ENCODE measurements at places on chromosomes 2 and 18. TPM values are rescaled to one million over a fixed set of nuclear protein-coding genes. Genes with fewer than 3 reads are reported as not detected.

- no peak for DNase-seq
These were observed 243.6 kb upstream of the EPAS1 start for GRCh38 chr2:46053564-46053963.

DNA sequence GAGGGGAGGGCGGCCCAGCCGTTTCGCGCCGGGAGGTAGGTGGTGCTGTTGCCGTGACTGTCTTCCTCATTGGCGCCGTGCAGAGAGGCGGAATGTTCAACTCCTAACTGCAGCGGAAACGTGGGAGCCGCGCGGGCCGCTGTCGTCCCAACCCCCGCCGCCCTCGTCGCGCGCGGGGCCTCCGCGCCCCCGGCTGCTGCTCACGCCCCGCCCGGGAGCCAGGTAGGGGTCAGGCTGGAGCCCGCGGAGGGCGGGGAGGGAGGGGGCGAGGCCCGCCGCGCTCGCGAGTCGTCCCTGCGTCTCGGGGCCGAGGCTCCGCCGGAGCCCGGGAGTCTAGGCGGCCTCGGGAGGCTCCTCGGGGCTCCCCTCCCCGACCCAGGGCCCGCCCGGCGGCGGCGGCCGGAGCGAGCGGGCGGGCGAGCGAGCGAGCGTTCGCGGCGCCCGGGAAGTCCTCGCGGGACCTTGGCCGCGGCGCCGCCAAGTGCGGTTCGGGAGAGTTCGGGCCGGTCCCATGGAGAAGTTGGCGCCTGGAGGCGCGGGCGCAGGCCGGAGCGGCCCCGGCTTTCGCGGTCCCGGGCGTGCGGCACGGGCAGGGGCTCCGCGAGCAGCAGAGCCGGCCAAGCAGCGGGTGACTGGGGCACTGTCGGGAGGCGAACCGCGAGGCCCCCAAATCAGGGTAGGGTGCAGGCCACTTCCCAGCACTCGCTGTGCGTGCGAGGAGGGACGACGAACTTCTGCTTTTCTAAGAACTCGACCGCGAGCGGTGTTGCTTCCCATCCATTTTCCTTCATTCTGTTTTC is at the start of gene MAP3K20:
TSS of gene MAP3K20 (plus strand) at position 66 of the 800 bp plus-strand sequence. CDS start 15,186 bp downstream, outside the sequence.
- peak; percentile 9 for DNase-seq

- no peak for DNase-seq
These were observed 4.1 kb downstream of the REG1B start for GRCh38 chr2:79083597-79084251.

GRCh38 chr18:66534110-66534509 is 69.8 kb downstream of the CDH19 start:
- DNase-seq: no peak

GRCh38 chr2:176242276-176242675 is 27.0 kb upstream of the MTX2 start:
- DNase-seq: no peak

DNA sequence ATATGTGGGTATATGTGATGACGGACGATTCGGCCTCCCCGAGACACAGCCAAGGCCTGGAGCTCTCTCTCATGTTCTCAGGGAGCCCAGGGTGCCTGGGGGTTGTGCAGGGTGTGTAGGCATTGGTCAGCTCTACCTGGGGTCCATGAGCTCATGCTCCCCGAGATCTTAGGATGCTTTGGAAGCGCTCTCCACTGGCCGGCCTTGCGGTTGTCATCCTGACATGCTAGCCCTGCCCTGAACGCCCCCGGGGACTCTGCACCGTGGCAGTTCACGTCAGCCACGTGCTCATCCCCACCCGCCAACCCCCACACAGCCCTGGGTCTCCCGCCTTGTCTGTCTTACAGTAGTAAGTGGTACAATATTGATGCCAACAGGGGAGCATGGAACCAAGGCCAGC is 67.8 kb downstream of the RTP5 start:
- no peak for DNase-seq

DNA sequence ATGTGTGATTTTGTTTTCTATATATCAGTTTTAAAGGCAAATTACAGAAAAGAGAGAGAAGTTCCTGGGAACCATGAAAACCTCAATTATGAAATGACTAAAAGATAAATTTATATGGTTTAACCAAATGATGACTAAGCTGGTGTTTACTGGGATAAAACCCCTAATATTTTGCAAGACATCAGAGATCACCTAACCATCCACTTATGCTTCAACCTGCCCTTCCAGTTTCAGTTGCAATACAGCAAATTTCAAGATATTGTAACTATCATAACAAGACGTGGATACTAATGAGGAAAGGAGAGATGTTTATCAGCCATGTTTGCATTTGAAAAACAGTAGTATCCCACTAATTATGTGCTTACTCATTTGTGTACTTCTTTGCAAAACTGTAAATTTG is 108.2 kb downstream of the GAREM1 start:
- no peak for DNase-seq

- no peak for DNase-seq
These were observed 16.8 kb downstream of the ATP6V1C2 start for GRCh38 chr2:10738192-10738591.

GRCh38 chr2:201264472-201265173 is 4.3 kb downstream of the CASP8 start:
- no peak for DNase-seq

DES gene
- 0.80 TPM for total RNA-seq

COL4A4 gene
- total RNA-seq: 3.4 TPM

RGPD3 gene
- 0.21 TPM for total RNA-seq

Measured in GM12878 (cell line).